ENCODE measurements at places on chromosomes 5 and 9.

DNA sequence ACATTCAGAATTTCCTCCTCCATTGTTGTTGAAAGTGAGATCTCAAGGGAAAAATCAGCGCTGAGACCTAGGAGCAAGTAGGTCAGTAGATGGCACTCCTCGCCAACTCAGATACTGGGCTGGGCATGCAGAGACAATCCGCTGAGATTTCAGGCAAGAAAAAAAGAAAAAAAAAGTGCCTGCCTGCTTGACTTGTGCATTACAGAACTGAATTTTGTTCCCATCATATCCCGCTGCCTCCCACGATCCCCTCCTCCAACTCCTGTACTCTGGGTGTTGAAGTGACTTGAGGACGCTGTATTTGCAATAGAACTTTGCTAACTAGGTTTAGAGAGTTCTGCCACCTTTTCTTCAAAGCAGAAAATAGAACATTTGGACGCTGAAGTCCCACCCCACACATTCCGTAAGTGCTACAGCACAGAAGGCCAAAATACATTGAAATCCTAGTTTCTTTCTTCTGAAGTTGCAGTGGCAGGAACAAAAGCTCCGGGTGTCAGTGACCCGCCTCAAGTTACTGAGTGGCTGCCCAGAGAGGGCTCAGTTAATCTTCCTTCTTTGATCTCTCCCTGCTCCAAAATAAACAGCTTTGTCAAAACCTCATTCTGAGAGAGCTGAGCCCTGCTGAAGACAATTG, 265.8 kb downstream of the MLLT3 start:
- peak; percentile 76 for DNase-seq

DNA sequence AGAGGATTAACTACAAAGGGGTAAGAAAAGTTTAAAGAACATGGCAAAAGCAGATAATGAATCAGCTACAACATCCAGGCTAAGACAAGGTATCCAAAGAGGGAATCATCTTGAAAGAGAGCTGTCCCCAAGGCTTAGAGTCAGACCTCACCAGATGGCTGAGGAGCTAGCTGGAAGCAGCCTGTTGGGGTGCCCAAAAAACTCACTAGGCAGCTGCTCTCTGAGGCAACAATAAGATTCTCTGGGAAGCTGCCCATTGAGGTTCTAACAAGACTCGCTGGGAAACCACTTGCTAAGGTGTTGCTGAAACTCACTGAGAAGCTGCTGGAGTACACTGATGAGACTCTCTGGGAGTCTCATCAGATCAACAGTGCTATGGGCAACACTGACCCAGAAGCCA, 185.2 kb downstream of the CETN3 start:
- no peak for DNase-seq

- no peak for DNase-seq
Measured at GRCh38 chr9:134195558-134195957, 31.2 kb upstream of the RNU6ATAC start.

DNA sequence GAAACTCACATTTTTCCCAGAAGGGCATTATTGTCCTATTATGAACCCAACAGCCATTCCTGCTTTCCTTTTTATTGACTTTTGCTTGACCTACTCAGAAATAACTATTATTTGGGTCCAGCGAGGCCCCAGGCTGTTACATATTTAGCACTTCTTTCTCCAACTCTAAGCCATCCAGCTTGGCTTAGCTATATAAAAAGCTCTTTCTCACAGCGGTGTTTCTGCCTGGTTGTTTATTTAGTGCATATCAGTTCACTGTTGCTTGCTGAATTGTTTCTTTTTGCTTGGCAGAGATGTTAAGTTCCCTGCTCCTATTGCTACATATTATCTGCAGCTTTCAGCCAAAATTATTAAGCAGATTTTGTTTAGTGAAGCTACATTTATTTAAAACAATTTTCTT, 1156.8 kb upstream of the SEMA6A start:
- DNase-seq: no peak

DNA sequence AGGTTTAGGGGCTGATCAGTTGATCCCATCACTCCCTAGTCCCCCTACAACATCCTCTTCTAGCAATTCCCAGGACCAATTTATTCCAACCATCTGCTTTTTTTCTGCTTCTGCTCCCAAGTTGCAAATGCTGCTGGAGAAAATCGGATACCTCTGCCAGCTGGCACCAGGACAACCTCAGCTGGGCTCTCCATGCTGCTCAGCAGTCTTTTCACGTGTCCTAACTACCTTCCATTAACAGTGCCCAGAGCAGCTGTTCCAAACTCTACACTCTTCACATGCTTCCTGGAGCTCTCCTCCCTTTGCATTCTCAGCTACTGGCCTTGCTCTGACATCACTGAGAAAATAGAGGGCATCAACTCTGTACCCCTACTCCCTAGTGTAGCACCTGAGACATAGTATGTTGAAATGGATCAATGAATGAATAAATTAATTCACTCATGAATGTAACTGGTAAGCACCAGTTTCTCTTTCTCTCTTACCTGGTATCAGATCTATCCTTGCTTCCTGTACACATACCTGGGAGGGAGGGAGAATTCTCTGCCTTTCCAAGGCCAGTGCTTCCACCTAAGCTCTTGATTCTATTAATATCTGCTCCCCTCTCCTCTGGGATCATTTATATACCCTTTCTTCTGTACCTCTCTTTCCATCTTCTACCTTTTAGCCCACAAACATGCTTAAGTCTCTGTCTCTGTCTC, 191.0 kb downstream of the RAB3C start:
- DNase-seq: no peak

- no peak for DNase-seq
Measured at GRCh38 chr5:111116550-111116949, 24.4 kb downstream of the WDR36 start.

DNA sequence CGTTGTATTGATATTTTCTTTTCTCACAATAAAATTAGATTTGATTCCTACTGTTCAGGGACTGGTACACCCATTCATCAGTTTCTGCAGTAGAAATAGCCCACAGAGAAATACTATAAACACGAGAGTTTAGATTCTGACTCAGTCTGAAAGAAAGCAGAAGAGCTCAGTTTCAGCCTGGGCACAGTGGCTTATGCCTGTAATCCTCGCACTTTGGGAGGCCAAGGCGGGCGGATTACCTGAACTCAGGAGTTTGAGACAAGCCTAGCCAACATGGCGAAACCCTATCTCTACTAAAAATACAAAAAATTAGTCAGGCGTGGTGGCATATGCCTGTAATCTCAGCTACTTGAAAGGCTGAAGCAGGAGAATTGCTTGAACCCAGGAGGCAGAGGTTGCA, 8.6 kb downstream of the ITK start:
- DNase-seq: no peak

GRCh38 chr5:112996830-112997374, 20.3 kb downstream of the DCP2 start:
- DNase-seq: no peak

DNA sequence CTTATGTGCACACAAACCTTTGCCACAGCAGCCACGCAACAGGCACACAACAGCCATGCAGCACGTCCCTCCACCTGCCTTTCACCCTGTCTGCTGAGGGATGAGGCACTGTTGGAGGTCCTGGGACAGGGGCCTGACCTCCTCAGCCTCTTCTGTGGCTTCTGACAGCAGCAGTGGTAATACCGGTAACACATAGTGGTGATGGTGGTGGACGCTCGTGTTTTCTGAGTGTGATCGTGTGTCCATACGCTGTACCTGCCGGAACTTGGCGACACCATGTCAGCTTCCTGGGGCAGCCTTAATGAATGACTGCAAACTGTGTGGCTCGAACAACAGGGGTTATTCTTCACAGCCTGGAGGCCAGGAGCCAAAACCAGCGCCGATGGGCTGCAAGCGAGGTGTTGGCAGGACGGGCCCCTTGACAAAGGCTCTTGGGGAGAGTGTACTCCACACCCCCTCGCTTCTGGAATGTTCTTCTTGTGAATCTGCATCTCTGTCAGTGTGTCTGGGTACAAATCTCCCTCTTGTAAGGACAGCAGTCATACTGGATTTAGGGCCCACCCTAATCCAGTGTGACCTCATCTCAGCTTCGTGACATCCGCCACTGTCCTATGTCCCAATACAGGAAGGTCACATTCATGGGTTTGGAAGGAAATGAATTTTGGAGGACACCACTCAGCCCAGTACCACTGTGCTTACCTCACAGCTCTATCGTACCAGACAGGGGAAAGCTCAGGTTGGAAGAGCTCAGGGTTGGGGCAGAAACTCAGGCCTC, 55.3 kb upstream of the EXOC3 start:
- DNase-seq: no peak

DNA sequence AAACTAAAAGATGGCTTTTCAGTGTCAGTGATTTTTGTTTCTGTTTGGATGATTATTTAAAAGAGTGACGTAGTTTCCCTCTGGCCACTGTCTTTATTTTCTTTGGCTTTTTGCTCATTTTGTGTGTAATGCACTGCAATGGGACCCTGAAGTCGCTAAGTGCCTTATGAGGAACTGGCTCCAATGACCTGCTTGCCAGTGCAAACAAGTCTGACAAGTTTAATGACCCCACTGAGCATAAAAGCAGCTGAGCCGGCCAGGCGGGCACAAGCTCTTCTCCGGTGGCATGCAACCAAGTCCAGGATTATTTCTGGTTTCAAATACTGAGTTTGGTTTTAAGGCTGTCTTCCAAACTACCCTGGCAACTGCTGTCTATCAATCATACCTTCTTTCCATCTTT, 15.6 kb upstream of the GNA14 start:
- DNase-seq: no peak

Data from hematopoietic multipotent progenitor cell treated with erythropoietin and hydrocortisone succinate and interleukin-3 and kit ligand, for 17 days (in vitro differentiated cells).